ENCODE measurements at places on chromosomes 1 and 21.

- no peak for DNase-seq
Observed at GRCh38 chr1:162876751-162877150, 15.8 kb upstream of the CCDC190 start.

GRCh38 chr1:178037510-178038253 is 56.2 kb upstream of the RASAL2 start:
- DNase-seq, result no peak

DNA sequence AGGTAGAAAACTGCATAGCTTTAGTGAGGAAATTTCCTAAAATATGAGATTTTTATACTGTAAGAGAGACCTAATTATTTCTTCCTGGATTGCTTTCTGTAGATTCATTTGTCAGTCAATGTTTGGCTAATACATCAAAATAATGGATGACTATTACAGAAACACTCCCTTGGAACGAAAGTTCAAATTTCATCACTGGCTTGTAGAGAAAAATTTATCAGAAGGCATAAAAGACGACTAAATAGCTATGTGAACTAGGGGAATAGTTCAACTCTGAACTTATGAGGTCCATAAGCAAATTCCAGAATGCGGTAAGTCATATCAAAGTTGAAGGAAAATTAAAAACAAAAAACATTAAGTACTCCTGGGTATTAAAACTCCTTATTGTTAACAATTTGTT is 36.0 kb downstream of the WNT2B start:
- no peak for DNase-seq

- no peak for DNase-seq
Observed at GRCh38 chr1:89022167-89022959, at the start of gene GBP3. TSS of gene GBP3 (minus strand) at chr1:89022866. CDS start at chr1:89020721, 2,145 bp downstream.

GRCh38 chr1:245807306-245807705 is 652.5 kb downstream of the KIF26B start:
- no peak for DNase-seq

DNA sequence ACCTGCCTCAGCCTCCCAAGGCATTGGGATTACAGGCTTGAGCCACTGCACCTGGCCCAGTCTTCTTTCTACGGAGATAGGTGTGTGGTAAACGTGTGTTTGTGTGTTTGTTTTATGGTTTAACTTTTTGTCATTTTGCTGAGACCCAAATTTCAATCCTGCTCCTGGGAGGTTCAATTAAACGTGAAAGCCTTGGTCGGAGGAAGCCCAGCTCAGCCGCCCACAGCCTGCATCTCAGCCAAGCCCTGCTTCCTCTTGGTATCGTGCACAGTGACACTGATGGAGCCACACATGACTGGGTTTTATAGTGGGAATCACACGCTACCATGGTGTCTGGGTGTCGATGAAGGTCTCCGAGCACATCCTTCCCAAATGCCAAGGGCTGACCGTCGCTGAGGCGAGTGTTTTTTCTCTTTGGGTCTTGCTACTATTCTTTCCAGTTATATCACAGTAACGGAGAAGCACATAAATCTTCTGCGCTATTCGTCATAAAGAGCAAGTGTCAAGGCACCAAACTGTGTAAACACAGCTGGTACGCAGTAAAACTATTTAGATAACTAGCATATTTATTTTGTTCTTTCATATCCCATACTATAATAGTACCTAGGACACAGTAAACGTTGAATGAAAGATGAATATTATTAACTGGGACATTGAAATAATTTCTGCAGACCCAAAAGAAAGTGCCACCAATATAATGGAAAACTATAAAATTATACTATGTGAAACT is 39.3 kb downstream of the HLCS start:
- DNase-seq, result no peak

DNA sequence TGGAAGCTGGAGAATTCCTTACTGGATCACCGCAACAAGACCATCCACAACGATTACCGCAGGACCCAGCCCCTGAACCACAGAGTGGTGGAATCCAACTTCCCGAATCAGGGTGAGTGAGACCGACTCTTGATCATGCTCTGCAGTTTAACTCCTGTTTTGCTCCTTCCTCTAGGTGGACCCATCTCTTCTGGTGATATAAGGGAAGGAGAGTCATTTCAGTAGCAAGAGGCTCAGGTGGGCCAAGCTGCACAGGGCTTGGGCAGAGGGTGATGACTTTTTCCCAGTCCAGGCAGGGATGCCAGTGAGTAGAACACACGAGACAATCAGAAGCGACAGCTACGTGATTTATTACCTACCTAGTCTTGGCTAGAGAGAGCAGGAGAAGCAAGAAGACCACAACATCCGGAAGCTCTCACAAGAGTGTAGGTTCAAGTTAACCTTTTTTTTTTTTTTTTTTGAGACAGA is 25.2 kb downstream of the CA6 start:
- no peak for DNase-seq

- no peak for DNase-seq
Observed at GRCh38 chr1:178310685-178311105, 186.1 kb downstream of the CLEC20A start.

GRCh38 chr1:37274938-37275631 is 199.3 kb upstream of the ZC3H12A start:
- no peak for DNase-seq

DNA sequence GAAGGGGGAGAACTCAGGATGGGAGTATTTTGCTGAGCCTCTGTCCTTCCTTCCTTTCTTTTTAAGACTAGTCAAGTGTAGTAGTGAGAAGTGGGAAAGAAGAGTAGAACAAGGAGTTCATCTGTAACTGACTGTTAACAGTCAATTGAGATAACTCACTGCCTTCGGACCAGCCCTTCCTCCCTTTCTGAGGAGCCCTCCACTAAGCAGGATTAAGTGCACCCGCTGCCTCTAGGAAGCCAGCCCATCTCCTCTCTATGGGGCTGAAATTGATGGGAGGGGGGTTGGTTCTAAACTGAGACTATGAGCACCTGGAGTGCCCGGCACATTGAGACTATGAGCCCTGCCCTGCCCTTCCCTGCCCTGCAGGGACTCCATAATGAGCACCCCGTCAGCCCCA is 72.7 kb upstream of the TINAGL1 start:
- DNase-seq, result no peak

DNA sequence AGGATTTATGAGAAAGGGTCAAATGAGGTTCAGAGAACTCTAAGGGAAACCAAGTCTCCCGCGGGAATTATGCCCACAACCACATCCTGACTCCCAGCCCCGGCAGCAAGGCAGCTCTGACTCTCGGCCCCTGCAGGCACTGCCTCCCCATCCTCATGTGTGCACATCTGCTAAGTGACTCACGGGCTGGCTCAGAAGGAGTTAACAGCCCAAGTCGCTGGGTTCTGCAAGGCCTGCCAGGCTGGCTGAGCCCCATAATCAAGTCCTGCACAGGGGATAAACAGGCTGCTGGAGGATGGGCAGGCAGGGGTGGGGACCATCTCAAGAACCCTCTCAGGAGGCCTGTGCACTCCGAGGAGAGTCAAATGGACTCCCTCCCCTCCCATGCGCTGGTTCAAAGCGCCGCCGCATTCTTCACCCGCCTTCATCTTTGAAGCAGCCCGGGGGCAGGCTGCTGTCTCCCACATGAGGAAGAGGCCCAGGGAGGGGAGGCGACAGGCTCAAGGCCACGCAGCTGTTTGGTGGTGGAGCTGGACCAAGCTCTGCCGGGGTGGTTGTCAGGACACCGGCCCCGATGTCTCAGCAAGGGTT is 344.3 kb downstream of the MATN1 start:
- no peak for DNase-seq

GRCh38 chr1:47984175-47984789 is 12.9 kb downstream of the TRABD2B start:
- DNase-seq, result no peak

GRCh38 chr21:33364830-33365229 is 38.4 kb upstream of the IFNGR2 start:
- DNase-seq, result no peak

- no peak for DNase-seq
Observed at GRCh38 chr1:87202922-87203655, 125.6 kb upstream of the LMO4 start.

DNA sequence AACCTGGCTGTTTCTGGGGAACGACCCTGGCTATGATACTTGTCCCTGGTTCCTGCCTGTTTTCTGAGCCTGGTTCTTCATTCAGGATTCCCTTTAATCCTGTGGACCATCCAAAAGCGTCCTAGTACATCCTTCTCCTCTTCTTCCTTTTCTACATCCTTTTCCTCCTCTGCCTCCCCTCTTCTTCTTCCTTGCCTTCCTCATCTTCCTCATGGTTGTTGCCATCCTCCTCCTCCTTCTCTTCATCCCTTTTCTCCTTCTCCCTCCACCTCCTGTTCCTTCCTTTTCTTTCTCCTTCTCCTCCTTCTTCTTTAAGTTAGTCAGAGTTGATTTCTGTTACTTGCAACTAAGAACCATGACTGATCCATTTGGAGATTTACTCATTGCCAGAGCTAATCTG is 197.8 kb downstream of the FOXD2 start:
- no peak for DNase-seq

- DNase-seq, result no peak
Observed at GRCh38 chr21:21003701-21004100, 5.5 kb downstream of the NCAM2 start.

DNA sequence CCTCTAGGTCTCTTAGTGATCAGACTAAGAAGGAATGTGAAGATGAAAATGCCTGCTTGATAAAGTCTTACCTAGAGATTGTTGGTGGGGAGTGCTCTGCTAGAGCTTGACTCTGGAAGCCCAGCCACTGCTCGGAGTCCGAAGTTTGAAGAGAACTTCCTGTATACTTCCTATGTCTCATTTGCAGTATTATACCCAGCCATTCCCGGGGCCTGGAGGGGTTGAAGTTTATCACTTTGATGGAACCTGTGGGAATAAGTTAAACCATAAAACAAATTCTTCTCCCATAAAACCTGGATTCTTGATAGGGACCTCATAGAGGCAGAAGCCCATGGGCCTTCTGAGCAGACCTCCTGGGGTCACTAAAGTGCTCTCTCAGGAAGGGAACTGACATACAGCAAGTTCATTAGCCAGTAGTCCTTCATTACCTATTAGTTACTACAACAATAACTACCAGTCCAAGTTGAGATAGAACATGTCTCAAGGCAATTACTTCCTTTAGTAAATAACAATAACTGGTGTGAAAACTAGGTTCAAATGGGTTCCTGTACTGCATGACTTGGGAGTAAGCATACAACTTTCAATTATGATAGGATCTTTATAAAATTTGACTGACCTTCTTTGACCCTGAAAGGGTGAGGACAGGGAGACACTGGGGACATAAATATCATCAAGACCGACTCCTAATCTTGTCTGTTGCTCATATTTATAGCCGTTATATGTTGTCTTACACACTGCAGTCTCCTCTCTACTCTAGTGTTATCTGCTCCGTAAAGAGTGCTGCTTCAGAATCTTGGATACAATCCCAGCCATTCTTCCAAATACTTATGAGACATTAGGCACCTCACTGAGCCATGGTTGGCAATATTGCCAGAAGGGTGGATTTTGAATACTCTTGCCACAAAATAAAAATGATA is at the start of gene OR6N1:
TSS of gene OR6N1 (minus strand) at position 246 of the 917 bp plus-strand sequence. CDS start 5,513 bp downstream, outside the sequence.
- DNase-seq, result no peak

DNA sequence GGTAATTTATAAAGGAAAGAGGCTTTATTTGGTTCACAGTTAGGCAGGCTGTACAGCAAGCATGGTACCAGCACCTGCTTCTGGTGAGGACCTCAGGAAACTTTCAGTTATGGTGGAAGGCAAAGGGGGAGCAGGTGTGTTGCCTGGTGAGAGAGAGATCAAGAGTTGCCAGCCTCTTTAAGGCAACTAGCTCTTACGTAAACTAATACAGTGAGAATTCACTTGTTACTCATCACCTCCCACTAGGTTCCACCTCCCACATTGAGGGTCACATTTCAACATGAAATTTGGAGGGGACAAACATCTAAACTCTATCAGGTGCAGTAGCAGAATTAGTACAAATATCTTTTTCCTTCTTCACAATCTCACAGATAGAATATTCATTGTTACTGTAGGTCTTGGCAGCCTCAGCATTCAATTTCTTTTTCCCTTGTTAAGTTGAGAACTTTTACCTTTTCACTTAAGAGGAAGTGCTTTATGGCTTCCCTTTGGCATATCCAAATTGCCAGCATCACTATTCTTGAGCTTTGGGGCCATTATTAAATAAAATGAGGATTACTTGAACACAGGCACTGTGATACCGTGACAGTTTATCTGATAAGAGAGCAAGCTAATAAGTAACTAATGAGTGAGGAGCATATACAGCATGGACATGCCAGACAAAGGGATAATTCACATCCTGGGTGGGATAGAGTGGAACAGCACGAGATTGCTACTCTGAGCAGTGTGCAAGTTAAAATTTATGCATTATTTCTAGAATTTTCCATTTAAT is 48.4 kb downstream of the MAGI3 start:
- no peak for DNase-seq

GRCh38 chr1:155540000-155540874 is 22.4 kb downstream of the ASH1L start:
- DNase-seq, result no peak

- DNase-seq, result no peak
Observed at GRCh38 chr1:78834201-78834741, 172.3 kb downstream of the ADGRL4 start.

DNA sequence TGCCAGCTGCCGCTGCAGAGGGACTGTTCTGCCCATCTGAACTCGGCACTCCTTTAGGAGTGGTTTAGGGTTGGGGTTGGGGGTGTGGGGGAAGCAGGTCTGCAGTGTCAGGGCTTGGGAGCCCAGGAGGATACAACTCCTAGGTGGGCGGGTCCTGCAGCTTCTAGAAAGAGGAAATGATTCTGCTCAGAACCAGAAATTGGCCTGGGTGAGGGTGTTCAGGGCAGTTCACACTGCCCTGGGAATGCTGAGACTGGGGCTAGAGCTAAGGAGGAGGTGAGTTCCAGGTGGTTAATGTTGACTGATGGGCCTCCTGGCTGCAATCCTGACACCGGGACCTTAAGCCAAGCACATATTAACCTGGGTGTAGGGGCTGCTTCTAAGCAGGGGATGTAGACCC is 4.8 kb upstream of the SLC26A9 start:
- DNase-seq, result no peak

DNA sequence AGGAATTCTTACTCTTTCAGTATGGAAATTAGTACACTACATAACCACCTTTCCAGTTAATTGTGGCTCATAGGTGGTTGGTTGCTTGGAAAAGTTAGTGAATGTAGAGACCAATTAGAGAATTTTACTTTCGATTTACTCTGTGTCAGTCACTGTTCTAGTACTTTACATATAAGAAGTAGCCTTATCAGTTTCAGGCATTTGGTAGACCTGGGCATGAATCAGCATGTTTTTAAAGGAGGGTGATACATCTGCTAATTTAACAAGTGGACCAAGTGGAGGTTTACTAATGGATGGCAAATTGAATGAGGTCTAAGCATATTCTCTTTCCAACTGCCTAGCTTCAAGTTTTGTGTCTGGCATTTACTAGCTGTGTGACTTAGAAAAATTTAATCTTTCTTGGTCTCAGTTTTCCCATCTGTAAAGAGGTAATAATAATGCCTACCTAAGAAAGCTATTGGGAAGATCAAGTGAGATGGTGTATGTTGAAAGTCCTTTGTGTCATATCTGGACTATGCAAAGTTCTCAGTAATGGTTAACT is 1158.6 kb downstream of the PLA2G4A start:
- no peak for DNase-seq
